Activated CD4-positive, alpha-beta memory T cell treated with anti-CD3 and anti-CD28 coated beads for 36 hours (primary cell): ENCODE measurements at places on chromosomes 11 and 22.

DNA sequence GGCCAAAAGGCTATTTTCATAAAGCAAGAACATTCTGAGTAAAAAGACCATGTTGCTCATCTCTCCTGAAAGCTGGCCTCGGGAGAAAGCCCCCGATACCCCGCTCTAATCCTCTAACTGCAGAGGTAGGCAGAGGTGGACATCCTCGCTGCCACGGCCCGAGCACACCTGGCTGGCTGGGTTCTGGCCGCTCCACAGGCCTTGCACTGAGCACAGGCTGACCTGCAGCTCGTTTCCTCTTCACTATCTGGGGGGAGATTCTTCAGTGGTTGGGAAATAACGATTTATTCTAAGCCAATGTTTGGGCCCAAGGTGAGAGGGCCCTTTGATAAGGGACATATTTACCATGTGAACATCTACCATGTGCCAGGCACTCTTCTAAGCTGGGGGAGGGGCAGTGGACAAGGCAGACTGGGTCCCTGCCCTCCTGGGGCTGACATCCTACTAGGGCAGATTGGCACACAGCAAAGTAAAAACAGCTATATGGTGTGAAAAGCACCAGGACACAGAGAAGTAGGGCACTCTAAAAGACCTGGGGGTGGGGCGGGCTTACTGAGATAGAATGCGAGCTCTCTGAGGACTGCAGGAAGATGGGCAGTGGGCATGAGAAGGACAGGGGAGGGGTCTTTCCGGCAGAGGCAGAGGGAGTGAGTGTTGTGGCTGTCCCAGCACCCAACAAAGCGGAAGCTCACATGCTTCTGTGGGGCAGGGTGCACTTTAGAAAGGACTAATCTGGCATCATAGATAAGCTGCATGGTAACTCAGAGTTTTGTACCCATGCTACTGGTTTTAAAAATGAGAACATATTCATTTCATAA lies 65.5 kb upstream of the ARFGAP3 start:
- no peak for DNase-seq

DNA sequence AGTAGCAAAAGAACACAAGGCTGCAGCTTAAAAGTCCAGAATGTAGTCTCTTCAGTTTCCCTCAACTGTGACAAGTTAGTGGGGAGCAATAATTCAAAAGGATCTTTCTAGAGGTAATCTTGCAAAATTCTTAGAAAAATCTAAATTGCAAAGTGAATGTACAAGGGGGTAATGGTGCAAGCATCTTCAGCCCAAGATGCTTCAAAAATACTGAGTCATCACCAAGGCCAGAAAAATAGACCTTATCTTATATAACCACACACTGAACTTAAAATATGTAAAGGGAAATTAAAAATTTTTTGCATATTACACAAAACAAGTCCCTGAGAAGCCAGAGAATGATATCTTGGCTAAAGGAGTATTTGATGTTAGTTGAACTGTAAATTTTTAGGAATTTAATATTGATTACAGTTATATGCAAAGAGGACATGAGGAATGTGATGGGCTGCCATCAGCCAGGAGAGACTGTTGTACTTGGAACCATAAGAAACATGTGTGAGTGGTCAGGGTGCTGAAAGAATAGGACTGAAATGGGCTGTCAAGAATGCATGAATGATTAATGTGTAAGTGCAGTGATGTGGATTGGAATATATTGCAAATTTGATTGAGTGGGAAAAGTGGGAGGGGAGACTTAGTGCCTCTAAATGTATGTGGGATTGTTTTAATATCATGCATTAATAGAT lies 85.7 kb upstream of the LIN7C start:
- DNase-seq: no peak

DNA sequence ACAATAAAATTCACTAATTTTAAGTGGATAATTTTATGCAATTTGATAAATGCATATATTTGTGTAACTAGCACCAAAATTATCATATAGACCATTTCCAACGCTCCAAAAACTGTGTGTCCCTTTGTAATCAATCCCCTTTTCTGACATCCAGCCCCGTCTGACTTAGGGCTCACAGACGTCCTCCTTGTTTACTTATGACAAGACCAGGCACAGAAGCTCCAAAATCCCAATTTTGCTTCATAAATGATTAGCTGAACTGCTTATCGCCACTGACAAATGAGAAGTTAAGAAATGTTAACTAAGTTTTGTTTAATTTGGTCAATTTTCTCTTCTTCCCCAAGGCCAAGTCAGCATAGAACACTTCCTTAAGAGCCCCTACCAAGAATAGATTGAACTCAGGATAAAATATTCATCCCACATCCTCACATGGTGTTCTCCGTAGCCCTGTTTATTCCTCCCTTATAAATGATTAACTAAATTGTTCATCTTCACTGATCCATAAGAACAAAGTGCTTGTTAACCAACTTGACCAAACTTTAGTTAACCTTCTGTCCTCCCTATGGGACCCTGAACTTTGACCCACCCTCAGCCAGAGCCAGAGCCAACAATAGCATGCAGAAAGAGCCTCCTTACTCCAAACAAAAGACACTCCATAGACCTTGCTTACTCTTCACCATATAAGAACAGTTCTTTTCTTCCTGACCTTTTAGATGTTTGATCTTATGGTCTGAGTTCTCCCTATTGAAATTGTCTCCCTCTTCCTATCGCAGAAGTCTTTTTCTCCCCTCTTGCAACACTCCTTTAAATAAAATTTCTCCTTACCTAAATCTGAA lies 30.8 kb upstream of the GLYAT start:
- no peak for DNase-seq

GRCh38 chr22:18033204-18033998 lies 9.0 kb upstream of the MICAL3 start:
- DNase-seq: no peak

DNA sequence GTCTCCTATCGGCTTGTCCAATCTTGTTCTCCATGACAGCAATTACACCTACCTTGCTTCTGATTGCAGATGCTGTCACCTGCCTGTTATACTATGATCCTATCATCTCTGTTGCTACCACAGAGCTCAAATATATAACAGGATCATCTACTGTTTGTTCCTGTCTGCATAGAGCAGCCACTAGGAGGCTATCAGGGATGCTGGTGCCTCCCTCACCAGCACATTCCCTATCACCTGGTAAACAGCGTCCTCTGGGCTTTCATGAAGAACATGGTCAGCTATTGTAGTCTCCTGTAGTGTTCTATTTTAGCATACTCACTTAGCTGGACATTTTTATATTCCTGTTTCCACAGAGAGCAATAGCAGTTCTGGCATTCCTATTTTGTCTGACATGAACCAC lies 87.8 kb upstream of the FAT3 start:
- no peak for DNase-seq

DNA sequence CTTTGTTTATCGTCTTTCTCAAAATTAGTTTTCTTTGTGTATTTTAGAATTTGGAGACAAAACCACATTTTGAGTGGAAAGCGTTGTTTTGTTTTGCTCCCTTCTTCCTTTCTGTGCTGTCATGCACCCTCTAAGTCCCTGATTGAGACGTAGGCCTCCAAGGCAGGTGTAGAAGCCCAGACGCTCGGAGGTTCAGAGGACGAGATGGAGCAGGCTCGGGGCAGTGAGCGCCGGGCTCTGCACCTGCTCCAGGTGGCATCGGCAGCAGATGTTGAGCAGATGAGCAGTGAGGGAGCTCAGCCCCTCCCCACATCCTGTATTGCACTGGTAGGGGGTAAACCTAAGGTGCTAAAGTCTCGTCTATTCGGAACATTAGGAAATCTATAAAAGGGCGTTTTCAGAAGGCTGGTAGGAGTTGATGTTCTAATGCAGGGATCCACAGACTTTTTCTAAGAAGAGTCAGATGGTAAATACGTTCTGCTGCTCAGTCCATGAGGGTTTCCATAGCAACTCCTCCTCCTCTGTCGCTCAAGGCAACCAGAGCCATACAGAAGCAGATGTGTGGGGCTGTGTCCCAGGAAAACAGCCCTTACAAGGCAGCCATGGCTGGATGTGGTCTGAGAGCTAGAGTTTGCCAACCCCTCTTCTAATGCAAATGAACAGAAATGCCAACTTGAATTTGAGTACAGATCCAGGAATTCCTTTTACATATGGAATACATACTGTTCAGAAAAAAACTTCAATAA lies 724.2 kb downstream of the BRD1 start:
- DNase-seq: no peak

- DNase-seq: no peak
These were observed 2.0 kb downstream of the CREB3L1 start for GRCh38 chr11:46279126-46280099.

DNA sequence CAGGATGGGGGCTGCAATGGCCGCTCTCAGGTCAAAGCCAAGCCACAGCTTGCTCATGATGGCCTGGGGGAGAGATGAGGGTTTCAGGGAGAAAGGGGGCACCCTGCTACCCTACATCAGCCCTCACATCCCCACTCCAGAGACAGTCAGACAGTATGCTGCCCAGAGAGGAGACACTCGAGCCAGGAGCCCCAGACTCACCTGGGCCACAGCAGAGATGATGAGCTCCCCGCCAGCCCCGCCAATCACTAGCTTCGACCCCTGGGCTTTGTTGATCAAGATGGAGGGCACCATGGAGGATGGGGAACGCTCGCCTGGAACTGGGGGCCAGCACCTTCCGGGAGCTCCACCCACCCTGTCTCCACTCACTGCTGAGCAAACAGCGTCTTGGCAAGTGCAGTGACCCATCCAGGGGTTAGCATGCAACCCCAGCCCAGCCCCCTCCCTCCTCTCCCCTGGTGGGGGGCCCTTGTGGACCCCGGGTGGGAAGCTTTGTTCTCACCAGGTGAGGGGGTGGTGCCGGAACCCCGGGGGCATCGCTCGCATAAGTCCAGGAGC lies 19.8 kb downstream of the GGT5 start:
- DNase-seq: no peak

- no peak for DNase-seq
These were observed 13.4 kb downstream of the TMPRSS13 start for GRCh38 chr11:117915672-117916235.

GRCh38 chr22:44815099-44816070 lies 63.0 kb downstream of the ARHGAP8 start:
- DNase-seq: no peak

- DNase-seq: no peak
These were observed 69.2 kb downstream of the GALNT18 start for GRCh38 chr11:11552529-11553087.

DNA sequence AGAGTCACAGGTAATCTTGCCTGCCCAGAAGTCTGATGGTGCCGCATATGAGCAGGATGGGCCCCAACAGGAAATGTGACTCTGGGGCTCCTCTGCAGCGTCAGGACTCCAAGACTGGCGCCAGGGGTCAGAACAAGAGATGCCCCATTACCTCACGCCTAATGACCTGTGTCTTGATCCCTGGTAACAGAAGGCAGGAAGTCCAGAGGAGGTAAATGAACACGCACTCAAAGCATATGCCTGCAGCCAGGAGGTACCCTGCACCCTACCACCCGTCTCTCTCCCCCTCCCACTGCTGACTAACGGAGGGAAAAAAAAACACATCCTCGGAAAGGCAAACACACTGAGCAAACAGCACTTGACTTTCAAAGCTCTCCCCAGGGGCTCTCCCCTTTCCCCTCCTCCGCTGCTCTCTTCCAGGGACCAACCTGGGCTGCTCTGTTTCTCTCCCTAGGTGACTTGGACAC lies 37.3 kb downstream of the ABCC8 start:
- peak; percentile 22 for DNase-seq

- DNase-seq: no peak
These were observed 84.5 kb downstream of the TRAF6 start for GRCh38 chr11:36425561-36426081.

GRCh38 chr11:132064987-132065620 lies 694.7 kb downstream of the NTM start:
- DNase-seq: no peak

GRCh38 chr11:72244361-72245262 lies 636 bp upstream of the PHOX2A start:
- DNase-seq: no peak

DNA sequence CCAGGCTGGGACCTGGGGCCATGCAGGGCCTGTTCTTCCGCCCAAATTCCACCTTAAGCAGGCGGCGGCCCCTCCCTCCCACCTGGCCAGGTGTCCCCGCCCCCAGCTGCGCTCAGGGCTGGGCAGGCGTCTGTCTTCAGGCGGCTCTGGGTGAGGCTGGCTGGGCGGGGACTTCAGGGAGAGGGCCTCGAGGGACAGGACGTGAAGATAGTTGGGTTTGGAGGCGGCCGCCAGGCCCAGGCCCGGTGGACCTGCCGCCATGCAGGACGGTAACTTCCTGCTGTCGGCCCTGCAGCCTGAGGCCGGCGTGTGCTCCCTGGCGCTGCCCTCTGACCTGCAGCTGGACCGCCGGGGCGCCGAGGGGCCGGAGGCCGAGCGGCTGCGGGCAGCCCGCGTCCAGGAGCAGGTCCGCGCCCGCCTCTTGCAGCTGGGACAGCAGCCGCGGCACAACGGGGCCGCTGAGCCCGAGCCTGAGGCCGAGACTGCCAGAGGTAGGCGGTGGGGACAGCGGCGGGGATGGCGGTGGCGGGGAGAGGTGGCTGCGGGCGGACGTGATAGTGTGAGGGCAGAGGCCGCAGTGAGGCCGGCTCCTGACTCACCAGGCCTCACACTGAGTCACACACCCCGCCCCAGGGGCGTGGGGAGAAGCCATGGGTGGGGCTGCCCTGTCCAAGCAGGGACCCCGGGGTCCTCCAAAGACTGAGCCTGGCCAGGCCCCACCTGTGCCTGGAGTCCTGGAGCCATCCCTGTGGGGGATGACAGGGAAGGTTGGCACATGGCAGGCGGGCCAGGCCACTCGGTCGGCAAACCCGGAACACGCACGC lies at the start of gene PKP3:
TSS of gene PKP3 (plus strand) at position 176 of the 824 bp plus-strand sequence. CDS start at position 260, 84 bp downstream.
- DNase-seq: no peak

DNA sequence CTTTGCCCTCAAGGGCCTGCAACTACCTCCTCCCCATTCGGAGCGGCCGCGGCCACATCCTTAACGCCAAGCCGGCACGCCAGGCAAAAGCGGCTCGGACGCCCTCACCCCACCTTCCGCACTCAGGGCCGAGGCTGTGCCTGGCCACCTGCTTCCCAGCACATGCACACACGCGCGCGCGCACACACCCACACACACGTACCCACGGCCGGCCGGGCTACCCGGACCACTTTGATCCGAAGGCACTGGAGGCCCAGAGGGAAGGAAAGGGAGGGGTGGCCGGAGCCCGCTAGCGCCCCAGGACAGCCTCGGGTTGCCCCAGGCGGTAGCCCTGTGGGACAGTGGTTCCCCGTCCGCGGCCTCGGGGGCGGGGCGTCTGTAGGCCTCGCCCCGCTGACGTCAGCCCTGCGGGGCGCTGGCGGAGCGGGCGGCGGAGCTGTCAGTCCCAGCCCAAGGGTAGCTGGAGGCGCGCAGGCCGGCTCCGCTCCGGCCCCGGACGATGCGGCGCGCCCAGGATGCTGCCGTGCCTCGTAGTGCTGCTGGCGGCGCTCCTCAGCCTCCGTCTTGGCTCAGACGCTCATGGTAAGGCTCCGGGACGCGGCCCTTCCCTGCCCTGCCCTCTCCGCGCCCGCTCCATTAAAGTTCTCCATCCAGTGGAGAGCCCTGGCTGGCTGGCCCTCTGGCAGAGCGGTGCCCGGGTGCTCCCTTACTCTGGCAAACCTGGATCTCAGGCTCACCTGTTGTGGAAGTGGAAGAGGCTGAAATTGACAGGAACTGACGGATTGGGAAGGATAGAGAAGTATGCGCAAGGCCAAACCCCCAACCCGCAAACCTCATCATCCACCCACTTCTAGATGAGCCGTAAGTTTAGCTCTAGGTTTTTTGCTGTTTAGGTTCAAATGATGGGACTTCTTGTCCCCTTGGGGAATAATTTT lies at the start of gene IL10RA:
TSS of gene IL10RA (plus strand) at position 442 of the 935 bp plus-strand sequence. CDS start at position 516, 74 bp downstream.
- peak; percentile 91 for DNase-seq
